Cardiac muscle cell (in vitro differentiated cells and primary cell): ENCODE measurements at places on chromosomes 13 and 19.

DNA sequence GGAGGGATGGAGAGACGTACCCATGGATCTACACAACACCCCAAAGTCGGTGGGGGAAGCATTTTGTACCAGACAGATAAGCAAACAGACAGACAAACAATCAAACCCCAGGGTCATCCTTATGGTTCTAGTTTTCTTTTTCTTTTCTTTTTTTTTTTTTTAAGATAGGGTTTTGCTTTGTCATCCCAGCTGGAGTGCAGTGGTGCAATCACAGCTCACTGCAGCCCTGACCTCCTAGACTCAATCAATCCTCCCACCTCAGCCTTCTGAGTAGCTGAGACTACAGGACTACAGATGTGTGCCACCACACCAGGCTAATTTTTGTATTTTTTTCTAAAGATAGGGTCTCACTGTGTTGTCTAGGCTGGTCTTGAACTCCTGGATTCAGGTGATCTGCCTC is 17.9 kb upstream of the FBL start:
- no peak for DNase-seq

- DNase-seq = no peak
Observed at GRCh38 chr13:22505489-22505888, 675.3 kb upstream of the SGCG start.

GRCh38 chr13:99687723-99688397 is 186.6 kb downstream of the TM9SF2 start:
- DNase-seq = no peak

- DNase-seq = no peak
Observed at GRCh38 chr13:48901781-48902180, 73.9 kb upstream of the FNDC3A start.

- no peak for DNase-seq
Observed at GRCh38 chr13:50914176-50914700, 4.6 kb downstream of the RNASEH2B start.

DNA sequence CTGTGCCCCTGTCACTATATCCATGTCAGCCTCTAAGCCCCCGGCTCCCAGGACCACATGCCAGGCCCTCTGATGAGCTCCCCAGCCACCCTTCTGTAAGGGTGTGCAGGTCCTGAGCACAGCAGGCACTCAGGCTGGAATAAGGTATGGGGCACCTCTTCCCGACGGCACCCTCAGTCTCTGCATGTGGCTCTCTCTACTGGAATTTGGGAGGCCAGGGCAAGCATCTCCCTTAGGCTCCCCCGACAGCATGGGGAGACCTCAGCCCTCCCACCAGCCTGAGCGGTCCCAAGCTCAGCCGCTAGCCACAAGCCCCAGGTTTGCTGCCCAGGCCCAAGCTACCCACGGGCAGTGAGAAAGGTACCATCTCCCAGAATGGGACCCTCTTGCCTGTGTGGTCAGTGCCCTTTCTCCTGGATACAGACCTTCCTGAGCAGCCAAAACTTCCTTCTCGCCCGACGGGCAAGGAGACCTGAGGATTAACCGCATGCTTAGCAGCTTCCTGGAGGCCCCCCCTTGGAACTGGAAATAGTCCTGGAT is 22.5 kb upstream of the C19orf12 start:
- no peak for DNase-seq
